ENCODE measurements at places on chromosomes 7 and 10.

- DNase-seq: no peak
Measured at GRCh38 chr10:22344781-22345300, 455 bp upstream of the SPAG6 start.

GRCh38 chr10:132185601-132186487 is 904 bp upstream of the DPYSL4 start:
- peak; percentile 34 for DNase-seq

DNA sequence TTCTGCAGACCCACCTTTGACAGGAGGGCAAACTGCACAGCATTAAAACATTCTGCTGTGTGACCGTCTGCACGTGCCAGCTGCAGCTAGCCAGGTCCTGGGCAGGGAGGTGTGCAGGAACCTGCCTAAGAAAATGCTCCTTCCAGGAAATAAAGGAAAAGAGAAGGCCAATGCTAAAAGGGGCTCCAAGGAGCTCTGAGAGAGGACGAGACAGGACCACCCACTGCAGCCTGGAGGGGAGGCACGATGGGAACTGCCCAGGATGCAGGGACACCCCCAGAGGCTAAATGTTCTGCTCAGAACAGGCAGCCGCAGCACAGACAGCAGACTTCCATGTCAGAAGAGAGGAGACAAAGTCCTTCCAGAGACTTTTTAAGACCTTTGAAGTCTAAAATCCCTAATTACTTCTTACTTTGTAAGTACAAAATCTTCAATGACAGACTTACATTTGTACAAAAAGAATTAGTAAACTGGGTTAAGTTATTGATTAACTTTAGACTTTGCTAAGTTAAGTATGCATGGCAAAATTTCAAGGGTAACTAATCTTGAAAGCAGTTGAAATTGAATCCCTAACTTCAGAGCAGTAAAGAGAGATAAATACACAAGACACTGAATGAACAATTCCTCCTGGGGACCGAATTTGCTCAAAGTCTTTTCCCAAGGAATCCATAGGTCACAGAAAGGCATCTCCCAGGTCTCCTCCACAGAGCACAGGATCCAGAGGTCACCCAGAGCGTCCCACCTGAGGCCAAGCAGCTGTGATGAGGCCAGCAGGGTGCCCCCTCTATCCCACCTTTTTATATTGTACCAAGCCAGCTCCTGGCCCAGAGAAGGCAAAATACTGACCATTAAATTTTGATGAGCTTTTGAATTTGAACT is 21.5 kb downstream of the HSPA12A start:
- no peak for DNase-seq

GRCh38 chr7:114786455-114786854 is 135.4 kb upstream of the MDFIC start:
- DNase-seq: no peak

DNA sequence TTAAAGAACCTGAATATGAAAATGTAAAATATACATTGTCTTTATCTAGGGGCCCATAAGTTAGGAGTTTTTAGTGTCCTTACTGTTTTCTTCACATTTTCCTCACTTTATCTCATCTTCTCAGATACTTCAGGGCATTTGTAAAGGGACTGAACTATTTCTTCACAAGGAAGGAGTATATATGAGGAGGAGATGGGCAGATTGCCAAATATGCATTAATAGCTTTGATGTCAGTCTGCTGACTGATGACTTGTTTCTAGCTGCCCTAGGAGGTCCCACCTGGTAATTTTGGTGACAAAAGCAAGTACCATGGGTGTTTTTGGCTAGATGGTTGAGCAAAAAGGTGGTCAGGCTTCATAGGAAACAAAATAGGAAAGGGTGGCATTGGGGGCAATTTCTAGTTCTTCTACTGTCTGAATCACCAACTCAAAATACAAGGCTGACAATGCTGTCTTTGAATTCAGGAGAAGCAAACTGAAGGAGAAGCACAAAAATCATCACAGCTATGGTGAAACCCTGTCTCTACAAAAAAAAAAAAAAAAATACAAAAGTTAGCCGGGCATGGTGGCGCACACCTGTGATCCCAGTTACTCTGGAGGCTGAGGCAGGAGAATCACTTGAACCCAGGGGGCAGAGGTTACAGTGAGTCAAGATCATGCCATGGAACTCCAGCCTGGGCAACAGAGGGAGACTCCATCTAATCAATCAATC is 10.4 kb upstream of the STRIP2 start:
- DNase-seq: no peak

DNA sequence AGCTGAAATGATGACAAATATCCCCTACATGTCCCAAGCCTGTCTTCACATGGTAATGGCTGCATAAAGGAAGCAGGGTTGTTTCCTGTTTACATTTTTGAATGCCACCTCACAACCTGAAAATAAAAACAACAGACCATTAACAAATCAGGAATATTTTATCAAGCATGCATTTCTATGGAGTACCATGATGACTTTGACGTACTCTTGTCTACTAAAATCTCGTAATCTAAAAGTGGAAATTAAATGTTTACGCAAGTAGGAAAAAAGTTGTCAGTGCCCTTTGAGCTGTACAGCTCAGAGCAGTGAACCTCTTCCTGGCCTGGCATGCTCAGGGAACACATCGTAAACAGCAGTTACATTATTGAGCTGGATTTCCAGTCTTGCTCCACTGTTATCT is 194.1 kb downstream of the INHBA start:
- no peak for DNase-seq

DNA sequence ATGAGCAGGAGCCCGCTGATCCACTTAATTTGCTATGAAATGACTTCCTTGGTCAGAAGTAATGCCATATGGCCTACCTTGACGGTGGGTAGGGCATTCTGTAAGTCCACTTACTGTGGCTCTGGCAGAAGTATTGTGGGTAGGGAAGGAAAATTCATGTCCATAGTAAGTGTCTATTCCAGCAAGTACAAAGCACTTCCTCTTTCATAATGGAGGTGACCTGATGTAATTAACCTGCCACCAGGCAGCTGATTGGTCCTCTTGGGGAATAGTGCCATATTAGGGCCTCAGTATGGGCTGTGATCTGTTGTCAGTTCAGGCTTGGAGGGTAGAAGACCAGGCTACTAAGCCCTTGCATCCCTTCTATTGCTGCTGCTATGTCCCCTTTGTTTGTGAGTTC is 103.9 kb downstream of the SLC37A3 start:
- DNase-seq: no peak

DNA sequence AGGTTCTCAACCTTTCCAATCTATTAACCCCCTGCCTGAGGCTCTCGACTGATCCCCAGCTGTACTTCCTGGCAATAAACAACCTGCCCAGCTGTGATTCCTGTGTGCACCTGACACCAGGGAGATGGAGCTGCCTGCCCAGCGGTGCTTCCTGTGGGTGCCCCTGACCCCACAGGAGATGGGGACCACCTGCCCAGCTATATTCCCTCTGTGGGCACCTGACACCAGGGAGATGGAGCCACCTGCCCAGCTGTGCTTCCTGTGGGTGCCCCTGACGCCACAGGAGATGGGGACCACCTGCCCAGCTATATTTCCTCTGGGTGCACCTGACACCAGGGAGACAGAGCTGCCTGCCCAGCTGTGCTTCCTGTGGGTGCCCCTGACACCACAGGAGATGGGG is 184.0 kb downstream of the DIP2C start:
- no peak for DNase-seq

DNA sequence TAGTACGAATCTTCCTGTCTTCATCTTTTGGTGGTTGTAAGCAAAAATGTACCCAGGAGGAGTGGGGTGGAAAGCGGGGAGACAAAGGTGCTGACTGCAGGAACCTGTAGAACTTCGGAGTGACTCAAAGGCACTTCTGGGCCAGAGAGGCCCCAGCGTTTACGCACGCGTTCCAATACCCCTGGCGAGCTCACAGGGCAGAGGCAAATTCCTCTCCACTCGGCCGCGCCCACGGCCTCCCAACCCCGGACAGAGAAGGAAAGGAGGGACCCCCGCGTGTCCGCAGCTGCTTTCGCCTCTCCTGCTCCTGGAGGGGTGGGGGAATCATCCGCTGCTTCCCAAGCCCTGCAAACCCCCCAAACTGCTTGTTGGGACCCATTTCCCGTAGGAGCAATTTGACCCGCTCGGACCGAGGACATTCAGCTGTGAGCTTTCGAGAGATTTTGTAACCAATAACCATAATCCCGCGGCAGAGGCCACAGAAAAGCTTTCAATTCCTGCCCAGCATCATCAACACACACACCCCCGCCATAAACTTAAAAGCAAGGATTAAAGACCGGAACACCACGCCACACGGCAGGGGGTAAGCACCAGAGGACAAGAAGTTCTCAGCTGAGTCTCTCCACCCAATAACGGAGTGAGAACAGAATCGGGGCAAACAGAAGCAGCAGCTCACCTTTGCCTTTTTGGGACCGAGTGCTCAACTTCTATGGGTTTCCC is 2.3 kb downstream of the IGF2BP3 start:
- no peak for DNase-seq

GRCh38 chr7:29598613-29599012 is 35.0 kb downstream of the PRR15 start:
- no peak for DNase-seq

DNA sequence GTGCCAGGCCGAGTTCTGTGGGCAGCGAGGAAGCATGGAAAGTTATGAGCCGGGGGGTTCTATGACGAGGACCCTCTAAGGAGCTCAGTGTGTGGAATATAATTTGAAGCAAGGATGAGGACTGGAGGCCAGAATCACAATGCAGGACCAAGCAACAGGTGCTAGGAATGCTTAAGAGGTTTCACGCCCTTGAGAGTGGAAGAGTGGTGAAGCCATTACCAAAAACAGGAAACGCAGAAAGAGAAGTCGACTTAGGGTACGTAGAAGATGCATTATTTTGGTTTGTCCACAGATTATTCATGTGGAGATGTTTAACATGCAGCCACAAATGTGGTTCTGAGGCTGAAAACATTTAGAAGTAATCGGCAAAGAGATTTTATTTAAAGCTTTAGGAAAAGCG is 78.7 kb downstream of the PIP4K2A start:
- DNase-seq: no peak

GRCh38 chr7:33388332-33388731 is 259.0 kb downstream of the BBS9 start:
- no peak for DNase-seq

GRCh38 chr7:91135703-91136430 is 128.4 kb upstream of the FZD1 start:
- no peak for DNase-seq

DNA sequence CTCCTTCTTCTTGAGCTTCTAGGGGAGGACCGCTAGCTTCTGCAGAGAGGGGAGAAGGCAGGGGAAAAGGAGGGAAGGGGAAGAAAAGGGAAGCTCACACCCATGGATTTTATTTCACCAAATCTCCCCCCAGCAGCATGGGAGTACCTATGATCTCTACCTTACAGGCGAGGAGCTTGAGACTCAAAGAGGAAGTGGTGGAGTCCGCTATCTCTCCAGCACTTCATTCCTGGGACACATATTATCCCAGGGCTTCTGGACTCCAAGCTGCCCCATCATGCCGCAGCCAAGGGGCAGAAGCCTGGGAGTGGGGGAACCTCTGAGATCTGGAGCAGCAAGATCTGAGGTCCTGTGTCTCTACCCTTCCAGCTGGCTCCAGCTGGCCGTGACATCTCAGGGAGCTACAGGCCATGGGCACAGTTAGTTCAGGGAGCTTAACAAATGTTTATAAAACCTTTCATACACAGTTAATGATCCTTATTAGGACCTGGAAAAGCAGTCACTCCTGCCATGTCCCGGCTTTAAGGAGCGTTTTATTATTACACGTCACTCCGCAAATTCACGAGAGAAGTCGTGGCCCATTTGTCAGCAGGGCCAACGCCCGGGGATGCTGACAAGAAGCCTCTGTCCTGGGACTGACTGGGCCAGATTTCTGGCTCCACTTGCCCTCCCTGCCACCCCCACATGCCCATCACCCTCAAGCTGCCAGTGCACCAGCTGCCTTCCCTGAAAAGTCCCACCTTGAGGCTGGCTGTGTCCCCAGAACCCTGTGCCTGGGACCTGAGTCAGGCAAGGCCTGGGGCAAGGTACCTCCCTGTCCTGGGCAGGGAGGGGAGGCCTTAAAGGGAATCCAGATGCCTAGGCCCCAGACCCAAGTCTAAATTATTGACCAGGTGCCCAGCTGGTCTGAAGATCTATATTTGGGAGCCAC is 132.1 kb upstream of the ZMIZ1 start:
- no peak for DNase-seq

GRCh38 chr10:104584541-104584940 is 56.5 kb upstream of the SORCS3 start:
- DNase-seq: no peak

DNA sequence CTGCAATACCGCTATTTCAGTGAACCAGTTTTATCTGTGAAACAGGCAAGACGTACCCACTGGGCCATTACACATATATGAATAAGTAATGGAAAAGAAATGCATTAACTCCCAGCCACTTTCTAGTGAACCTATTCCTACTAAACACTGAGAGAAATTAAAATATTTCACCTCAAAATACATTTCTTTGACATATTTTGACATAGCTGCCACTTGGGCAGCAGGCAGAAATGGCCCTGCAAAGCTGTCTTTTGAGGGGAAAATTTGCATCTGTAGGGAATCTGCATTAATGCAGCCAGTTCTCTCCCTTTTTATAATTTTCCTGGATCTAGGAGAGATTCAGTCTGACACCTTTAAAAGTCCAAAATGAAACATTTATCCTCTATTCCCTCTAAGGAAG is 714.8 kb upstream of the POM121L12 start:
- DNase-seq: no peak

DNA sequence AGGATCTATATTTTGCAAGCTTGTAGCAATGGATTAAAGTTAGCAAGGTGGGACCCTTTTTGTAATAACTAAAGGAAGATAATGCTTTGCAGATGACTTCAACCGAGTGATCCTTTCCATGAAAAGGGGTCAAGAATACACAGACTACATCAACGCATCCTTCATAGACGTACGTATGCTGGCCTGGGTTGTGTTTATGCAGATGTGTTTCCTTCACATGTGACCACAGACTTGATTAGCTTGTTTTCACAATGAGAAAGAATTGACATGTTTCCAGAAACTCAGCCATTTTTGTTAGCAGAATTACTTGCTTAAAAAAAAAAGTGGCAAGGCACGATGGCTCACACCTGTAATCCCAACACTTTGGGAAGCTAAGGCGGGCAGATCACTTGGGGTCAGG is 54.2 kb downstream of the MKI67 start:
- no peak for DNase-seq

DNA sequence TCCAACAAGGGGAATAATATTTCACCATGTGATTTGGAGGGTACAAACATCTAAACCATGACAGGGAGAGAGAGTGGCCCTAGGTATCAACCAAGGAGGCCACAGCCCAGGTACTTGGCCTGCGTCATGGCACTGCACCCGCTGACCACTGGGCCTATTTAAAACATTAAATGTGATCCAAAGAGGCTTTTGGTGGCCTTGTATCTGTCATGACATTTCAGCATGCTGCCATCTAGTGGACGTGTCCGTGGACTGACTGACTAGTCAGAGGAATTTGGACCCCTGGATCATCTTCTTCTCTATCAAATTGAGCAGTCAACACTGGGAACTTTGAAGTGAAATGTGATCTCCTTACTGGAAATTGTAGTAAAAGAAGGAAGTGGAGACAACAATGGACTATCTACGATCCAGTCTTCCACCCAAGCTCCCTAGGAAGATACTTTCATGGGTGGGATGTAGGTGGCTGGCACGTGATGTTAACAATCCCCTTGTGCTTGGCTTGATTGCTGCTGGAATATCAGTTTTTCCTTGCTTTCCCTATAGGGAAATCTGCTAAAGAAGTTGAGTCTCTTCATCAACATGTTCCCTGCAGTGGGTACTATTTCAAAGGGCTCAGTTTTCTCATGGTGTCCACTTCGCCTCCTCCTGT is 24.6 kb upstream of the ITGA8 start:
- DNase-seq: peak; percentile 52

Data from dorsolateral prefrontal cortex (tissue), 122 donors.